ENCODE measurements at places on chromosomes 11 and 22.

- DNase-seq = no peak
These were observed 38.8 kb downstream of the CSRP3 start for GRCh38 chr11:19162951-19163505.

DNA sequence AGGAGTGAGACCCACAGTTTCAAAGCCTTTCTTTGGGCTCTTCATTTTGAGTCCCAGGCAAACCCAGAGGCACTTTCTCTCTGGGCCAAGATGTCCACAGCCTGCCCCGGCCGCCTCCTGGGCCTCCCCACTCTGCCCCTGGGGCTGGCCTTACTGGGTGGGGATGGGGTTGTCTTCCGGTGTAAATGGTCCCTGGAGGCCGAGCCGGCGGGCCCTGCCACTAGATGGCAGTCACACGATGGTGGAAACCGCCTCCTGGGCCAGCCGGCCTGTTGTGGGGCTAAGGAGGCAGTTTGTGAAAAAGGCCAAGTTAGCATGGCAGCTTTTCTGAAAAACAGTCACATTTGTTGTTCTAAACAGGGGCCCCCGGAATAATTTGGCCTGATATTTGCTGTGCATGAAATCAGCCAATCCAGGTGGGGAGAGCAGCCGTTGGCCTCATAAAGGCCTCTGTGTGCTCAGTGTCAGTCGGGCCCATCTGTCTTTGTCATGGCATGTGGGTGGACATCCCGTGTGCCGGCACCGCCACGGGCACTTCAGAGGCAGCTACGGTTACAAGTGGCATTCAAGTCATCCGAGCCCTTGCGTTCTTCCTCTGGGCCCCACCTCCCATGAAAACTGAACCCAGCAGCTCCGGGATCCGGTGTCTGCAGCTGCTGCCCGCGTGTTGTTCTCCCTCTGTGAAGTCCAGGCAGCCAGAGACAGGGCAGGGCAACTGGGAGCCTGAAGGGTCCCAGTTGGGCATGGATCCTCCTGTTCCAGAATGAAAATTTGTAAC is 6.5 kb downstream of the MRPL23 start:
- DNase-seq = no peak

DNA sequence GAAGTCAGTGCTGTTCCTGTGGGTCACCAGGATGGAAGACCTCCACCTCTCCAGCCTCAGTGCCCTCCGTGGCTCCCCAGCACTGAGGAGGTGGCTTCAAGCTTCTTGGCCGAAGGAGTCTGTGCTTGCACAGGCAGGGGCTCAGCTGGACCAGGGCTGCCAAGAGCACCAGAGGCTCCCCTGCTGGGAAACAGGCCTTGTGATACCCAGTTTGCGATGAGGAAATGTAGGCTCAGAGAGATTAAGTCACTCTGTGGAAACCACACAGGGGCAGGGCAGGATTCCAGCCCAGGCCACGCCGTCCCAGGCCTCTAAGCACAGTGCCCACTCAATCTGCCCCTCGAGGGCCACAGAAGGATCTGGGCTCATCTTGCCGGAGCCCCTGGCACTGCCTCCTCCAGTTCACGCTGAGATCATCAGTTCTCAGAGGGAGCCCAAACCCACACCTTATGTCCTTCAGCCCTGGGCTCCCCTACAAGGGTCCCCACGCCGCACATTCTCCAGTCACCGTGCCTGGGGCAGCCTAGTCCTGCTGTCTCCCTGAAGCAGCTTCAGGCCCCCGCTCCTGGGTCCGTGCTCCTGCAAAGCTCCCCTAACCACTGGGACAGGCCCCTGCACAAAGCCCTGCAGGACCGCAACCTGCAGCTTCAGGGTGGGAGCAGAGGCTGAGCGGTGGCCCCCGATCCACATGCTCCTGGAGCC is 21.6 kb downstream of the ANO1 start:
- no peak for DNase-seq

- DNase-seq = no peak
These were observed 65.7 kb upstream of the DDI1 start for GRCh38 chr11:103970701-103971249.

Data from right kidney (tissue), 9 donors.